ENCODE measurements at places on chromosomes 3 and 15. TPM values are rescaled to one million over a fixed set of nuclear protein-coding genes. Genes with fewer than 3 reads are reported as not detected.

Gene TMEM212
- total RNA-seq: not detected

Gene ELL3
- total RNA-seq: 2.2 TPM

Gene NUP210
- total RNA-seq: 32.3 TPM

Gene FAM131A
- 9.3 TPM for total RNA-seq

Gene GOLGA8S
- 0.15 TPM for total RNA-seq

Gene ABHD5
- 23.5 TPM for total RNA-seq

Gene IDH3A
- 81.1 TPM for total RNA-seq

Gene B4GALT4
- total RNA-seq: 108 TPM

Gene DLL4
- 0.62 TPM for total RNA-seq

Gene PRSS50
- total RNA-seq: not detected
